H9 (cell line): ENCODE measurements at places on chromosomes 1 and 21. TPM values are rescaled to one million over a fixed set of nuclear protein-coding genes. Genes with fewer than 3 reads are reported as not detected.

GRCh38 chr1:238606896-238607295, 716.2 kb upstream of the ZP4 start:
- no peak overlapping the region for H3K27ac ChIP-seq
- no peak for DNase-seq
- no peaks in the 10 kb centered on the region for H3K4me1 ChIP-seq
- H3K27me3 ChIP-seq: no peaks in the 10 kb centered on the region
- H3K4me3 ChIP-seq: no peak overlapping the region

- no peaks in the 10 kb centered on the region for H3K36me3 ChIP-seq
- H3K27ac ChIP-seq: no peak overlapping the region
- DNase-seq: peak; percentile 45
- H3K4me3 ChIP-seq: no peak overlapping the region
These were observed 30.5 kb downstream of the BATF3 start for GRCh38 chr1:212669102-212669501.

Gene KRTAP13-2
- not detected in 2 replicates for total RNA-seq

Gene KRTAP10-10
- not detected in 2 replicates for total RNA-seq

DNA sequence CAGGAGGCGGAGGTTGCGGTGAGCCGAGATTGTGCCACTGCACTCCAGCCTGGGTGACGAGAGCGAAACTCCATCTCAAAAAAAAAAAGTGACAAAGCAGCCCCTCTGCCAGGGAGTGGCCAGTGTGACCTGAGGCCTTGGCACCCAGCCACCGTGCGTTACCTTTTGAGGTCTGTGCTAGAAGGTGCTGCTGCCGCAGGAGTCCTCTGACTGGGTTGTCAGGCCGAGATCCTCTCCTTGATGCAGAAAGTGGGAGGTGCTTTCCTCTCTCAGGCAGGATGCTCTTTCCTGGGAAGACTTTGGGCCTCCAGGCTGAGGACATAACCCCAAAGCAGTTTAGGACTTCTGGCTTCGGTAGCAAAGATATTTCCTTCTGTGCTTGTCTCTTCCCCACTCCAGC, 280.5 kb upstream of the VAMP3 start:
- H3K27ac ChIP-seq: no peak overlapping the region
- no peak overlapping the region for H3K4me3 ChIP-seq
- no peaks in the 10 kb centered on the region for H3K4me1 ChIP-seq

DNA sequence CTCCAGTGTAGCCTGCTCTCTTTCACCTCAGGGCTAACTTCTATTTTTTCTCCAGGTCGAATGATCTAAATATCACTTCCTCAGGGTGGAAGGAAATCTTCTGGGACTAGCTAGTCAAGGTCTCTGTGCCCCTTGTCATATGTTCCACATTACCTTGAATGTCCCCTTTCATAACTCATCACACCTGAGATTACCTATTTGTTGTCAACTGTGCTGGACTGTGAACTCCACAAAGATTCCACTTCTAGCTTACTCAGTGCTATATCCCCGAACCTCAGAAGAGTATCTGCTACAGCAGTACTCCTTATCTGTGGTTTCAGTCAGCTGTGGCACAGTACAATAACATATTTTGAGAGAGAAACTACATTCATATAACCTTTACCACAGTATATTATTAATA, 14.6 kb upstream of the SYNJ1 start:
- H3K27ac ChIP-seq: no peak overlapping the region
- no peak for DNase-seq
- H3K36me3 ChIP-seq: peaks cover 45% of the 10 kb centered on the region

Gene B3GALT5
- 24.2 and 24.7 TPM in 2 replicates for total RNA-seq

- no peak overlapping the region for H3K27ac ChIP-seq
- no peak for DNase-seq
- no peaks in the 10 kb centered on the region for H3K4me1 ChIP-seq
- H3K27me3 ChIP-seq: no peaks in the 10 kb centered on the region
These were observed 14.4 kb upstream of the OR2T10 start for GRCh38 chr1:248611883-248612414.

Gene GSTM1
- total RNA-seq: 19.5 and 20.7 TPM in 2 replicates

GRCh38 chr1:69766431-69767180, 198.9 kb downstream of the LRRC7 start:
- no peaks in the 10 kb centered on the region for H3K27me3 ChIP-seq
- DNase-seq: no peak
- no peak overlapping the region for H3K27ac ChIP-seq
- no peaks in the 10 kb centered on the region for H3K4me1 ChIP-seq
- no peaks in the 10 kb centered on the region for H3K36me3 ChIP-seq
- no peak overlapping the region for H3K4me3 ChIP-seq

DNA sequence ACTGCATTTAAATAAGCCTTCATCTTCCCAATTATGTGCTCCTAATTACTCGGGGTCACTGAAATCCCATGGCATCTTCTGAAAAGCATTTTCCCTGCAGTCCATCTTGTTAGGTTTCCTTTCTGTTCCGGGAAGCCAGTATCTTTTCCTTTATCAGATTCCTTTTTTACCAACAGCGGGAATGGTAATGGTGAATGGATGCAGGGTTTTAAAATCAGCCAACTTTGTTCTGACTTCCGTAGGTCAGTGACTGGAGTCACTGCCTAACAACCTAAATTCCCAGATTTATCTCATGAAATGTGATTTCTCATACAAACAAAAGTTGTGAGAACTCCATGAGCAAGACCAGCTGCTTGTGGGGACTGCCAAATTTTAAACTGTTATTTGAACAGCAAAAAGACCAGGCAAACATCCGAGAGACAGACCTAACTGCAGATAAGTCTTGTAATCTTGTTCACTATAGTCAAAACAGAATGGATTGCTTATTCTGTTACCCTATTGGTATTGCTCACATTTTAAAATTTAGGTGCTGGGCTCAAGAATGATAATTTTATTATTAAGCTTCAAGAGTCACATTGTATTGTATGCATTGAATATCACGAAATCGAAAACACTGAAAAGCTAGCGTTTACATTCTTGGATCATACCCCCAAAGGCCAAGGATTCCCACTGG, 1.2 kb upstream of the RWDD3 start:
- no peaks in the 10 kb centered on the region; the same call in 1 of the 2 replicates for H3K4me1 ChIP-seq
- H3K27me3 ChIP-seq: no peaks in the 10 kb centered on the region
- no peak overlapping the region for H3K27ac ChIP-seq
- peak overlapping the region; percentile 89 for H3K4me3 ChIP-seq
- H3K36me3 ChIP-seq: peaks cover 4% of the 10 kb centered on the region; the same call in 1 of the 2 replicates

- DNase-seq: no peak
- H3K4me3 ChIP-seq: no peak overlapping the region
- H3K4me1 ChIP-seq: no peaks in the 10 kb centered on the region
- no peaks in the 10 kb centered on the region for H3K27me3 ChIP-seq
- H3K36me3 ChIP-seq: peaks cover 14% of the 10 kb centered on the region
These were observed 221.5 kb downstream of the GRIK1 start for GRCh38 chr21:29718081-29718815.

Gene VWA1
- total RNA-seq: 55.6 and 57.1 TPM in 2 replicates

DNA sequence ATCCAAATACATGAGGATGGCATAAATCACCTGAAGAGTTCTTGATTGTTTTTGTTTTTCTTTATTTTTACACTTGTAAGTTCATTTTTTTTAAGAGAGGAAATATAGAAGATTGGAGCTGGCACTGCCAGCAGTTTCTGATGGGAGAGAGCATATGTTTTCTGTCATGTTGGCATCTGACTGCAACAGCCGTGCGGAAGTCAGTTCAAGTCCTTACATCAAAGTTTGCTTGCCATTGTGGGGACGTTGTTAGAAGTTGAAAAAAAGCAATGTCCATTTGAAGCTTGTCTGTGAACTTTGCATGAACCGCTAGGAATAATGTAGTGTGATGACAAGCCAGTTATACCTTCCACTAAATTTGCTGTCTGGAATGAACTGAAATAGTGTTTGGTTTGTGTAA, 126.5 kb upstream of the USH2A start:
- no peaks in the 10 kb centered on the region for H3K36me3 ChIP-seq
- no peak for DNase-seq
- H3K4me1 ChIP-seq: no peaks in the 10 kb centered on the region
- H3K27ac ChIP-seq: no peak overlapping the region
- H3K4me3 ChIP-seq: no peak overlapping the region
- no peaks in the 10 kb centered on the region for H3K27me3 ChIP-seq

GRCh38 chr1:115641762-115642167, at the start of gene VANGL1:
TSS of gene VANGL1 (plus strand) at chr1:115641970. CDS start at chr1:115651414, 9,444 bp downstream.
- peaks cover 28% of the 10 kb centered on the region for H3K36me3 ChIP-seq
- H3K27me3 ChIP-seq: no peaks in the 10 kb centered on the region; the same call in 1 of the 2 replicates
- peak; percentile 66 for DNase-seq
- no peaks in the 10 kb centered on the region for H3K4me1 ChIP-seq

- no peak overlapping the region for H3K27ac ChIP-seq
- no peak overlapping the region for H3K4me3 ChIP-seq
- no peak for DNase-seq
- H3K27me3 ChIP-seq: no peaks in the 10 kb centered on the region
- no peaks in the 10 kb centered on the region; the same call in 1 of the 2 replicates for H3K4me1 ChIP-seq
- no peaks in the 10 kb centered on the region; the same call in 1 of the 2 replicates for H3K36me3 ChIP-seq
These were observed 8.0 kb upstream of the SVBP start for GRCh38 chr1:42825036-42825851.

Gene STPG1
- total RNA-seq: 8.3 and 9.5 TPM in 2 replicates

DNA sequence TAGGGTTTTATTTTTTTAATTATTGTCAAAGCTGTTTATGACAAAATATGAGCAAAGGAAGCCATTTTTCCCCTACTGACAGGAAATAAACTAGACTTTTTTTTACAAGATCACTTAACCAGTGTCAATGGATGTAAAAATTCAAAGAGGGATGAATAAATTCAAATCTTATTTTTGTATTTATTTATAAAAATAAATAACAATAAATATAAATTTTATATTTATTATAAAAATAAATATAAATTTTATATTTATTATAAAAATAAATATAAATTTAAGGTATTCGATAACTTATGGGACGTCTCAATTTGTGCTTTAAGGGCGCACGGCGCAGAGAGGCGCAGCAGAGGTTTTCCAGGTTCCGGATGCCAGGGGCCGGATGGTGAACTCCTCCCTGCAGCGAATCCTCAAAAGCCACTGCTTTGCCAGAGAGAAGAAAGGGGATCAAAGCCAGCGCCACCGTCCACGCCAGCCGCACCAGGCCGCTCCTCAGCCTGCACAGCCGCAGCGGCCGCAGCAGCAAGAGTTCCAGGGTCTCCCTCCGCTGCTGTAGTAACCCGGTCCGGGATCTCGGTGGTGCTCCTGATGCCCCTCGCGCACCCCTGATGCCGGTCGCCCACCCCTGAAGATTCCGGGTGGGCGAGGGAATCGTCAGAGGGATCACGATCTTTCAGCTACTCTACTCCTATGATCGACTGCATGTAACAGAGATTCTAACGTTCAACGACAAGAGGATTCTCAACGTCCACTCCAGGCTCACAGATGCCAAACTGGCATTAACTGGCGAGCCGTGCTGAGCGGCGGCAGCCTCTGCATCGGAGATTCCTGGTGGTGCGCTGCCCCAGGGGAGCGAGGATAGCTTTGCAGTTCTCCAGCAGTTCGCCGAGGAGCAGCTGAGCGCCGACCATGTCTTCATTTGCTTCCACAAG, 28.5 kb upstream of the RLF start:
- H3K27ac ChIP-seq: no peak overlapping the region
- no peaks in the 10 kb centered on the region for H3K27me3 ChIP-seq

DNA sequence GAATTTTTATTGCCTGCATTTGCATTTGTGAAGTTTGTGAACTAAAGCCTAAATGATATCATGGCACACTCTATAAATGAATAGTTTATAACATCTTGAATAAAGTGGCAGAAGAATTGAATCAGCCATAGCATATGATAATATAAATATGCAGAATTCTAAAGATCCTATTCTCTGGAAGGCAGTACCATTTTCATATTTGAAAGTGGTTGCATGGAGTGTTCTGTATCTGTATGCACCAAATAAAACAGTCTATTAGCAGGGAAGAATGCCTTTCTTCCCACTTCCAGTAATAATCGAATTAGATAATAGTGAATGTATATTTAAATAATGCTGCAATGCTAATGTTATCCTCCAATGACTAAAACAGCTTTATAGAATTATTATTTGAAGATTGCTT, 57.9 kb upstream of the TRIM67 start:
- no peak for DNase-seq
- H3K4me3 ChIP-seq: no peak overlapping the region
- no peaks in the 10 kb centered on the region for H3K4me1 ChIP-seq
- H3K27ac ChIP-seq: no peak overlapping the region
- H3K27me3 ChIP-seq: no peaks in the 10 kb centered on the region
- H3K36me3 ChIP-seq: no peaks in the 10 kb centered on the region

GRCh38 chr1:55685560-55685959, 470.4 kb upstream of the USP24 start:
- no peaks in the 10 kb centered on the region for H3K36me3 ChIP-seq
- no peak overlapping the region for H3K27ac ChIP-seq
- DNase-seq: no peak
- no peak overlapping the region for H3K4me3 ChIP-seq
- H3K27me3 ChIP-seq: no peaks in the 10 kb centered on the region

DNA sequence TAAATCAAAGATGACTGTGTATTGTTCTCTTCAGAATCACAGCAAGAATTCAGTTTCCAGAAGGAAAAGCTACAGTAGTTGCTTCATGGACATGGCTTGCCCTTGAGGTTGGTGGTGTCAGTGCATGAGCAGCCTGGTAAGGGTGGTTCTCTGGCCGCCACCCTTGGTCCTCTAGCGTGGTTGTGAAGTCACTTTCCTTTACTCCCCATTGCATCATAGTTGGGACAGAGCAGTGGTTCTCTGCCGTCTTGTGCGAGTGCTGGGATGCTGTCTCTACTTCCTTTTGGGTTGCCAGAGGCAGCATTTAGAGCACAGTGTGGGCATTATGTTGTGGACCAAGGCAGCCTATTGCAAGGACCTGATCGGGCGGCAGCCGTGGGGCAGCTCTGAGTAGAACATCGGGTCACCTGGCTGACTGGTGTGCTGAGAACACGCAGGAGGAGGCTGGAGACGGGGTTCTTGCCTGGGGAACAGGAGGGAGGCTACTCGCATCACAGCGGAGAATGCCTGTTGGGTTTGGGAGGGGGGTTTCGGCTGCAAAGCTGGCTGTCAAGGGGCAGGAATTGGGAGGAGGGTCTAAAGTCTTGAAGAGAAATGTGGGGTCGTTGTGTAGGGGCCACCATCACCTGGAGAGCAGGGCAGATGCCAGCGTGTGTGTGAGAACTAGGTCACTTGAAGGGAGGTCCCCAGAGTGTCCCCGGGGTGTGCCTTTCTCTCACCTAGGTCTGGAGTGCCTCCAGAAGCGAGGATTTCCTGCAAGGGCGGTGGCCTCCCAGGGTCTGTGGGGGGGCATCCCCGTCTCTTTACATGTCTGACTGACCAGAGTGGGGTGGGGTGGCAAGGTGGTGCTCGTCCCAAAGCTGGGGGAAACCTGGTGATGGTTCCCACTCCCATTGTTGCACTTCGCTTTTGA, 6.3 kb downstream of the ARF1 start:
- no peak for DNase-seq
- no peaks in the 10 kb centered on the region for H3K27me3 ChIP-seq
- H3K36me3 ChIP-seq: peaks cover 26% of the 10 kb centered on the region
- no peak overlapping the region; the same call in 2 of the 3 replicates for H3K4me3 ChIP-seq
- H3K27ac ChIP-seq: no peak overlapping the region
- peaks cover 6% of the 10 kb centered on the region for H3K4me1 ChIP-seq

DNA sequence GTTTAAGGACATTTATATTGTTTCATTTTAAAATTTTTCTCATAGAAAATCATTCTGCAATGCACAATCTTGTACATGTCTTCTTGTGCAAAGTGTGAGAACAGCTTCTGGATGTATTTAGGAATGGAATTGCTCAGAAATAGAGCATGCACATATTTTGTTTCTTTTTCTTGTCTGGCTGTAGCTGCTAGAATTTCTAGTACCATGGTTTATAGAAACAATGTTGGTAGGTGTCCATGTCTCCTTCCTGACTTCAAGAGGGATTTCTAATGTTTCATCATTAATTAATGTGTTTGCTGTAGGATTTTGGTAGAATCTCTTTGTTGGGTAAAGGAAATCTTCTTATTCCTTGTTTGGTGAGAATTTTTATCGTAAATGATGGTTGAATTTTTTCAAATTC, 99.0 kb downstream of the RYR2 start:
- no peak overlapping the region for H3K27ac ChIP-seq
- peaks cover 5% of the 10 kb centered on the region for H3K4me1 ChIP-seq
- no peaks in the 10 kb centered on the region for H3K27me3 ChIP-seq
- no peak overlapping the region for H3K4me3 ChIP-seq
- no peaks in the 10 kb centered on the region for H3K36me3 ChIP-seq
- no peak for DNase-seq

Gene MAEL
- total RNA-seq: not detected in 2 replicates

Gene CD1C
- total RNA-seq: not detected in 2 replicates
